ENCODE measurements at places on chromosomes 16 and 17. TPM values are rescaled to one million over a fixed set of nuclear protein-coding genes. Genes with fewer than 3 reads are reported as not detected.

GRCh38 chr17:13837417-13837816 lies 231.9 kb upstream of the COX10 start:
- no peak for DNase-seq

GRCh38 chr17:58356231-58356630 lies 4.2 kb upstream of the SUPT4H1 start:
- DNase-seq, result no peak

GRCh38 chr16:23949630-23950290 lies 114.0 kb downstream of the PRKCB start:
- DNase-seq, result peak; percentile 47

DNA sequence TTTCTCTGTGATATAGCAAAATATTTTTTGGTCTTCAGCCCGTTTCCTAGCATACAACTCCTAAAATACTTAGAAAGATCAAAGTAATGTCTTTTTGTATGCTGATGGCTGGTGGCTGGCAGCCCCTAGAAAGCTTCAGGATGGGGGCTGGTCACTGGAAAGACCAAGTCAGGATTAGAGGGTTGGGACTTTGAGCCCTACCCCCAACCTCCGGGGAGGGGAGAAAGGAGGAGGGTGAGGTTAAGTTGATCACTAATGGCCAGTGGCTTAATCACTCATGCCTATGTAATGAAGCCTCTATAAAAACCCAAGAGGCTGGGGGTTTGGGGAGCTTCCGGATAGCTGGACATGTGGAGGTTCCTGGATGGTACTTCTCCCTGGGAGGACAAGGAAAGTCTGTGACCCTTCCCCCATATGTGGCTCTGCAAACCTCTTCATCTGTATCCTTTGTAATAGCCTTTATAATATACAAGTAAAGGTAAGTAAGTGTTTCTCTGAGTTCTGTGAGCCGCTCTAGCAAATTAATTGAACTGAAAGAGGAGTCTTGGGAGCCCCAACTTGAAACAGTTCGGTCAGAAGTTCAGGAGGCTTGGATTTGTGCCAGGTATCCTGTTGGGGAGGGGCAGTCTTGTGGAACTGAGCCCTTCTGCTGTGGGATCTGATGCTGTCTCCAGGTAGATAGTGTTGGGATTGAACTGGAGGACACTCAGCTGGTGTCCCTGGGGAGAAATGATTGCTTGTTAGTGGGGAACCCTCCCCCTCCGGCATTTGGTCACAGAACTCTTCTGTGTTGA lies 3.5 kb downstream of the SLC7A6 start:
- no peak for DNase-seq

RASL10B gene
- 24.7 TPM for total RNA-seq

LGALS9 gene
- total RNA-seq, result 49.3 TPM

DNA sequence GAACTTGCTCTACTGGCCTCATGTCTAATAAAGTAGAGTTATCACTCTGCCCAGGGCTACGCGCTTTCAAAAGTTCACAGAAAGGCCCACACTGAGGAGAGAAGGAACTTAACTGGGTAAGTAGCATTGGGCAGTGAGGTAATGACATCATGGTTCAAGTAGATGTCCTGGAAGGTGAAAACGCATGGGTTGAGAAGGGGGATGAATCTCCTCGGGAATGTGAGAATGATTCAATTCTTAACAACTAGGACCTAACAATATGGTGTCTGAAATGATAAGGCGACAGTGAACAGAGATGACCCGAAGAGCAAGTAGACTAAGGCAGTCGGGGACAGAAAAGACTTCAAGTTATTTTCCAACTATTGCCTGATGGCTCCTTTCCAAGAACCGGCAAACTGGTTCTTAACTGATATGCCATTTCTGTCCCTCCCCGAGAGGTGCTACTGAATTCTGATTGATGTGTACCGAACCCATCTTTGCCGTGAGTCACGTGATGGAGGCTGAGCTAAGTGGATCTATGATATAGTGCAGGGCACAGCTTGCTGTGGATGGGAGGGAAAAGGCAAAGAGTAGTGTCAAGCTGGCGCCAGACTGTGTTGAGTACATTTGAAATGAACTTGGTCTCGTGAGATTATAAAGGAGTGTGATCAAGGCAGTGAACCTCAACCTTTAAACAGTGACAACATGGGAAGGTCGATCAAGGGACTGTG lies 44.1 kb downstream of the MARCHF10 start:
- no peak for DNase-seq

STH gene
- not detected for total RNA-seq

- no peak for DNase-seq
These were observed 557 bp upstream of the CX3CL1 start for GRCh38 chr16:57371494-57372371.

GRCh38 chr17:81238490-81238814 lies 403 bp downstream of the TEPSIN start:
- no peak for DNase-seq

GRCh38 chr16:30077656-30078055 lies 1.9 kb downstream of the PPP4C start:
- DNase-seq, result no peak

DNA sequence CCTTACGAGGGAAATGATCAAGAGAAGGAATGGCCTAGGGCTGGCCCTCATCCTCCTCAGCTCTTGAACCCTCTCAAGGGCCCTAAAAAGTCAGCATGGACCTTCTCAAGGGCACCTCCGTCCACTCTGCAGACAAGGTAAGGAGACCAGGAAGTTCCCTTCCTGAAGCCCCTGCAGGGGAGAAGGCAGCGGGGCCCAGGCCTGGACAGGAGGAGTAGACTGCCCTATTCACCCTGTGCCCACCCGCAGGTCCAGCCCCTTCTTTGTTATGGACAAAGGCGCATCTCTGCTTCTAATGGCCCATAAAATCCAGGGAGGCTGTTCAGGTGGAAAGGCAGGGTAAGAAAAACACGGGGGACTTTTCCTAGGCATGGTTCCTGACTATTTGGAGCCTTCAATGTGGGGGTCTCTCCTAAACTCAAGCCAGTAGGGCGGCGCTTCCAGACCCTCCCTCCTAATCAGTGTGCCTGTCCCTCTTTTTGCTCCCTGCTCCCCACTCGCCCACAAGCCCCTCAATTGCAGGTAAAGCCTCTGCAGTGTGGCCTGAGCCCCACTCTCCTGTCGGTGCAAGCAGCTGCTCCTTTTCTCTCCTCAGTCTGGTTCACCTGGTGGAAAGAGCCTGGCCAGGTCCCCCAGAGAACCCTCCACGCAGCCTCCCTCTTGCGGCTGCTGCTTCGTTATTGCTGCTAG lies 28.2 kb downstream of the AXIN2 start:
- no peak for DNase-seq

GRCh38 chr16:9787717-9788116 lies 394.5 kb downstream of the GRIN2A start:
- DNase-seq, result peak; percentile 34

GRCh38 chr16:84843149-84844048 lies 23.6 kb downstream of the CRISPLD2 start:
- no peak for DNase-seq

MT3 gene
- total RNA-seq, result 8.2 TPM

CCDC102A gene
- total RNA-seq, result 5.3 TPM

GRCh38 chr17:77424585-77425344 lies 284.0 kb downstream of the SEC14L1 start:
- peak; percentile 91 for DNase-seq

DNA sequence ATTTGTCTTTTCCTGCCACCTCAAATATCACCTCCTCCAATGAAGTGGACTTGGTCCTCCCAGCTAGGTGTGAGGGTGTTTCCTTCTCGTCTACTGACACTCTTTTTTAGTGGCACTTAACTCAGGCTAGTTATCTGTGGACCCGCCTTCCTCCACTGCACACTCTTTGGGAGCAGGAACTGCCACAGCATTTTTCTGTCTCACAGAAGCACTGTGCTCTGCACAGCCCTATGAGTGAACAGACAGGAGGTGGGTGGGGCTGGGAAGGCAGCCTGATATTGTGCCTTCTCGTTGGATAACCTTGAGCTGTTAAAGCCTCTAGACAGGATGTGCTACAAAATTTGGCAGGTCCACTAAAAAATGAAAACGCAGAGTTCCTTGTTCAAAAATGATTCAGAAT lies 31.9 kb upstream of the HOXB13 start:
- DNase-seq, result no peak

KCNH4 gene
- total RNA-seq, result 0.18 TPM

- no peak for DNase-seq
These were observed 166.4 kb downstream of the TANC2 start for GRCh38 chr17:63132459-63132911.

GSDMA gene
- total RNA-seq, result 1.3 TPM

DNA sequence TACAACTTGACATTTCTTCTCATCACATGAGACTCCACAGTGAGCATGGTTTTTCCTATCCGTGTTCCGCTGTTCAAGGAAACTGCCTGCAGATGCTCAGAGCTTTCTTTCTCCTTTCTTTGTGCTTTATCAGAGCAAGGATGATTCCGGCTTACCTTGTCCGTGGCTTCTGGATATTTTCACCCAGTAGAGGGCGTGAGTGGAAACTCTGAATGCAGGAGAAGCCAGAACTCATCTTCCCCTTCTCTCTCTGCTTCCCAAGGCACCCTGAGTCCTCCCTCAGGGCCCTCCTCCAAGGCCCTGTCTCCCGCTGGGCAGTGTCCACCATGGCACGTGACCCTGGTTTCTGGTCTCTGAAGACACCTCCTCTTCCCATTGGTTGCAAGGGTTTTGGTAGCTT lies 721.1 kb upstream of the RBFOX1 start:
- no peak for DNase-seq

RNF112 gene
- total RNA-seq, result 6.8 TPM

LITAFD gene
- total RNA-seq, result not detected

Measured in left cardiac atrium (tissue), 4 donors.